ENCODE measurements at places on chromosomes 11 and 22. TPM values are rescaled to one million over a fixed set of nuclear protein-coding genes. Genes with fewer than 3 reads are reported as not detected.

GRCh38 chr11:63142459-63142858 is 1.6 kb downstream of the SLC22A24 start:
- DNase-seq = no peak

The NTM gene
- total RNA-seq = not detected

DNA sequence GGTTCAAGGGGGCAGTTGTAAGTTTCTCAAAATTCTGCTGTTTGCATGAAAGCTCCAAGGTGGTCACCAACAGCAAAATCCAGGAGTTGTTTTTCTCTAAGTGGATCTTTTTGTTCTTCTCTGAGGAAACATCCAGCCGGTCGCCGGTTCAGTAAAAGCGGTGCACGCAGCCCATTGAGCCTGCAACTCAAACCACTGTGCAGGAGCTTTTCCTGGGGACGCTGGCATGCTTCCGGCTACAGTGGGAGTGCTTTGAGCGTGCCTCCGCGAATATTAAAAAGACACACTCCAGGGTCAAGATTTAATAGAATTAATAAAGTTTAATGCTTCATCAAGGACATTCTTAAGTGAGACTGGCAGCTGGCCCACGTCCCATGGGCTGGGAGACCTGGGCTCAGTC is 25.4 kb downstream of the IGF2 start:
- DNase-seq = no peak

- no peak for DNase-seq
Observed at GRCh38 chr11:115521825-115522224, 17.6 kb upstream of the CADM1 start.

- DNase-seq = peak; percentile 36
Observed at GRCh38 chr11:65204646-65205601, 23.2 kb downstream of the CAPN1 start.

- DNase-seq = no peak
Observed at GRCh38 chr11:44839458-44840084, 111.1 kb downstream of the TP53I11 start.

DNA sequence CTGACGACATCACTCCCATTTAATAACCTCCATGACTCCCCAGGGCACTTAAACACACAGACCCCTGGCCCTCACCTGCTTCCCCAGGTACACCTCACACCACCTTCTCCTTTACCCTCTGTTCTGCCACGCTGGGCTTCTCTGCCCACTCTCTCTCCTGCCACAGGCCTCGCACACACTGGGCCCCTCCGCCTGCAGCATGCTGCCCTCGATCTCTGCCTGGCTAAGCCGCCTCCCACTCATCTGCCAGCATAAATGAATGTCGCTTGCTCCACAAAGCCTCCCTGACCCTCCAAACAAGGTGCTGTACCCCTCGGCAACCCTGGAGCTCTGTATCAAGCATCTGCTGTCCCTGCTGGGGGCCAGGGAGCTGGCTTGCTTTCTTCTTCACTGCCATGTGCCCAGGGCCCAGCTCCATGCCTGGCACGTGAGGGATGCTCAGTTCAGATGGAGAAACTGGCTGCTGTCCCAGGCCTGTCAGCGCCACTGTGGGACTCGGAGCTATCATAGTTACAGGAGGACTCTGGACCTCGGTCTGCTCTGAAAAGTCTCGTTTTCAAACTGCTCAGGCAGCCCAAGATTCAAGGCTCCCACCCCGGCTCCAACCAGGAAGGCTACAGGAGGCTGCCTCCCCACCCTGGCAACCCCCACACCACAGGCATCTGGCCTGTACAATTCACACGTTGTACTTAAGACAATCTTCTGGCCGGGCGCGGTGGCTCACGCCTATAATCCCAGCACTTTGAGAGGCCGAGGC is 11.9 kb downstream of the TTLL1 start:
- no peak for DNase-seq

The GLB1L2 gene
- 1.9 TPM for total RNA-seq

DNA sequence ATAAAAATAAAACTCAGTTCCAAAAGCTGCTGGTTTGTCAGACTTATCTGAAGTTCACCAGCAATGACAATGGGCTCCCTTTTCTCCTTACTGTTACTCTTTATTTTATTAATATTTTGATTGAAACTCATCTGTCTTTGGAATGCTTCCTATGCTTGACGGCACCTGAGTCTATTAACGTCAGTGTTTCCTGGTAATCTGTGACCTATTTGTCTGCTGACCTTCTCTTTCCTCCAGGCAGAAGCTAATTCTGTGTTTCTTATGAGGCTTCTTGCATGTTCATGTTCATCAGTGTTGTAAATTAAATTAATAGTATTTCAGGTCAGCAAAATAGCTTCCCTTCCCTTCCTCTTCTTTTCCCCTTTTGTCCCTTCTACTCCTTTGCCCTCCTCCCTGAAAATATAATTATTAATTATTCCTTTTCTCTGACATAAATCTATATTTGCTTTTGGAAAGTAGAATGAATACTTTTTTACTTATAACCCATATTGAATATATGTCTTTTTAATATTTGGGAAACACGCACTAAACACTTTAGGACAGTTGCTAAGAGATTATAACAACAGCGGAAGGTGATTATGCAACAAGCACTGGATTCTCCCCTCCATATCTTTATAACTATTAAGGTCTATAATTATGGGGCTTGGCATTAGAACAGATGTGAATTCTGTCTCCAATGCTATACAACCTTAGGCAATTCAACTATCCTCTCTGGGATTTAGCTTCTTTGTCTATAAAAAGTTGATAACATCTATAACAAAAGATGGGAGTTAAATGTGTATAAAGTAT is 32.1 kb upstream of the PCF11 start:
- DNase-seq = no peak

DNA sequence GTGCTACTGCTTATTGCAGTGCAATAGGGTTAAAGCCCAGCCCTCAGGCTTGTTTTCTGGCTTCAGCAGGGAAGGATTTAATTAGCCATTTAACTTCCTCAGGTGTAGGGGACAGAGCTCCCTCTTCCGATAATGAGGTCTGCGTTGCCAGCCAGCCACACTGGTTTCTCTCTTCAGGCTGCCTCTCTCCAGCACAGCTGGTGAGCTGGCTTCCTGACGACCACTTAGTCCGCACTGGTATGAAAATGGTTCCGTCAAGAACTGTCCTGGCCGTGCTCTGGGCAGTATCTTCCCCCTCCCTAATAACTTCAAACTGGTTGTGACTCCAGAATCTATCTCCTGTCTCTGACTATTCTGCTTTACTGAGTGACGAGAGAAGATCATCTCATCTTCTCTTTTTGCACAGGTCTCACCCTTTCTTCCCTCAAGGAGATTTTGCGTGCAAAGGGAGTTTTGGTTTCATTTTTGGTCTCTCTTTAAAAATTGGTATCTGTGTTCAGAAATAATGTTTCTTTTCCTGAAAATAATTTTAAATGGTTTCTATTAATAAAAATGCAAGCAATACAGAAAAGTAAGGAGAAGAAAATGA is 49.2 kb downstream of the CNTN5 start:
- DNase-seq = no peak

DNA sequence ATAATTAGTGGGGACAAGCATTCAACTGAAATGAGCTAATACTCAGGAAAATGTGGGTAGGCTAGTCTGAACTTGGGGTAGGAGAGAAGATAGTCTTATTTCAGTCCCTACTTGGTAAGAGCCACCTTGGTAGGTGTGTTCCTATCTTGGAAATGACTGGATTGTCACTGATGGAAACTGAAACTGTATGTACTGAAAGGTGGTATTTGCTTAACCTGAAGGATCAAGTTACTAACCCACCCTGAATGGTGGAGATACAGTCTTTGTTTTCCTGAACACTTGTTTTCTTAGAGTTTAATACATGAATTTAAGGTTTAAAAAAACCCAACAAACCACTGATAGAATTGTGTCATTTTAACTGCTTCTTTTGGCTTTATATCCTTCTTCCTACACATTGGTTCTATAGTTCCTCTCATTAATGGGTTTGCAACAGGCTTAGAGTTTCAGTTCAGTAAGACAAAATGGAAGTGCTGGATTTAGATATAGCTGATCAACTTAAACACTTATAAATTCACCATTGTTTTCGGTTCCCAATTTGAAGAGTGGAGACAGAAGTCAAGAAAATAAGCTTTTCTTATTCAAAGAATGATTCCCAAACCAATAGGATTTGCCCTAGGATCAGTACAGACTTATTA is 4.2 kb downstream of the FAR1 start:
- DNase-seq = no peak

DNA sequence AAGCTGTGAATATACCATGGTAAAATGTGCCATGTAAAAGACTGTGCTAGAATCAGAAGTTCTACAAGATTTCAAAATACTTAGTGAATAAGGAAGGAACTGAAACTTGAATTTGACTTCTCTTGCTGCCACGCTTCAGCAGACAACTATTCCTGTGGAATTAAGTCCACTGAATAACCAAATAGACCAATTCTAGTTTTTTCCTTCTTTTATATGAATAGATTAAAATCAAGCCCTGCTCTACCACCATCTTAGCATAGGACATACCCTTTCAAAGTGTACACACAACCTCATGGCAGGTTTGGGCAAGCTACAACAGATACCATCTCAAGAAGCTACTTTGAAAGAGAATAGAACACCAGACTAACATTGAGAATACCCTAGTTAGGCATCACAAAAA is 23.4 kb upstream of the CLNS1A start:
- DNase-seq = no peak

- no peak for DNase-seq
Observed at GRCh38 chr22:31425331-31426050, 26.1 kb downstream of the DRG1 start.

Measured in Caki2 (cell line).